ENCODE measurements at places on chromosomes 7 and 10. TPM values are rescaled to one million over a fixed set of nuclear protein-coding genes. Genes with fewer than 3 reads are reported as not detected.
A peak's percentile ranks its signal among the peaks of the same experiment; 100 is the strongest.

DNA sequence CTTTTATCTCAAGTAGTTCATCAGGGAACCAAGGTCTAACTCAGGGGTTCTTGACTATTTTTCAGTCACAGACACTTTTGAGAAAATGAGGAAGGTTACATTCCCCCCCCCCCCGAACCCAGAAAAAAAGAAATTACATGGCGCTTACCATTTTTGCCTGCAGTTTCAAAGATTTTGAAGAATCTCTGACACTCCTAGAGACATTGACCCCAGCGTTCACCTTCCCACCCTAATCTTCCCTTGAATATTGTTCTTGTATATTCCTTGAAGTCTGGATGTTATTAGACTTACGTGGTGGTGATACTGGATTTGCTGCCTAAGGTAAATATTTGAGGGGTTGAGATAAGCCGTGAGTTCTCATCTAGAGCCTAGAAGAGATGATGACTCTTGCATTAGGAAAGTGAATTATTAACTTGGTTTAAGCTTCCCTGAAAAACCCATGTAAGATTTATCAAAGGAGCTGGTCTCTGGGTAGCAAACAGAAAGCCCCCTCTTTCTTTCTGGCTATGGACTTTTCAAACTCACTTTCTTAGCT, 245.7 kb upstream of the FOXK1 start:
- no peak for DNase-seq

- DNase-seq: no peak
Observed at GRCh38 chr7:75867390-75867717, 11.5 kb upstream of the RHBDD2 start.

GRCh38 chr7:2403014-2403717, at the start of gene CHST12:
Gene CHST12, plus strand, starts transcription at chr7:2403611. Its CDS starts 29,029 bp downstream, at chr7:2432640.
- DNase-seq: peak; percentile 97

- no peak for DNase-seq
Observed at GRCh38 chr10:117374506-117375359, 507 bp downstream of the PDZD8 start.

DNA sequence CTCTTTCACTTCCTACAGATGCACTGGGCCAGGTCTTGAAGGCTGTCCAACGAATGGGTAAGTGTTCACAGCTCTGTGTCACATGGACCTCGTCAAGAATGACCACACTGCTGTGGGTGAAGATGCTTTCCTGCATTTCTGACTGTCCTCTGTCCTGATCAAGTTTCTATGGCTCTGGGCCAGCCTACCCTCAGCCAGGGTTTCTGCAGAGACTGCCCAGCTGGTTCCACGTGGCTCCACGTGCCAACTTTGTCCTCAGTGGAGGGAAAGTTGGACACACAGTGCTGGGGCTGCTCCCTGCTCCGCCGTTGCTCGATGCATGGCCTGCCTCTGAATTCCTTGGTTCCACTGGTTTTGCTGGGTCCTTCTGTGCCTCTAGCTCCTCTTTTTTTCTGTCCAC, 152.3 kb downstream of the EGFR start:
- DNase-seq: no peak

GRCh38 chr10:15244635-15245197, 76.2 kb upstream of the NMT2 start:
- DNase-seq: no peak

- DNase-seq: no peak
Observed at GRCh38 chr7:66110856-66111255, 3.8 kb upstream of the CRCP start.

GRCh38 chr7:36526863-36527548, 137.3 kb downstream of the ANLN start:
- DNase-seq: no peak

DNA sequence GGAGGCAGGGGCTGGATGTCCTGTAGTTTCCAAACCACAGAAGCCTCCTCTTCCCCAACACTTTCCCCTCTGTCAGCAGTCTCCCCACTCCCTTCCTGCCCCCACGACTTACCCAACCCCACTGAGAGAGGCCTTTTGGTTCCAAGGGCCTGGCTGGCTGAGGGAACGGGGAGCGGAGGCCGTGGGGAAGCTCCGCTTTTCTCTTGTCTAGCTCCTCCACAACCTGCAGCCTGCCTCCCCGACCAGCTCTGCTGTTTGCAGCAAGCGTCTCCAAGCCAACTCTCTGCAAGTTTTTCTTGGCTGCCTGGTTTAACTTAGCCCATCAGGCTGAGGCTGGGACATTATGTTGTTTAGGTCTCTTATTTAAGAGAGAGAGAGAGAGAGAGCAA, 126.8 kb downstream of the NEURL1 start:
- no peak for DNase-seq

DNA sequence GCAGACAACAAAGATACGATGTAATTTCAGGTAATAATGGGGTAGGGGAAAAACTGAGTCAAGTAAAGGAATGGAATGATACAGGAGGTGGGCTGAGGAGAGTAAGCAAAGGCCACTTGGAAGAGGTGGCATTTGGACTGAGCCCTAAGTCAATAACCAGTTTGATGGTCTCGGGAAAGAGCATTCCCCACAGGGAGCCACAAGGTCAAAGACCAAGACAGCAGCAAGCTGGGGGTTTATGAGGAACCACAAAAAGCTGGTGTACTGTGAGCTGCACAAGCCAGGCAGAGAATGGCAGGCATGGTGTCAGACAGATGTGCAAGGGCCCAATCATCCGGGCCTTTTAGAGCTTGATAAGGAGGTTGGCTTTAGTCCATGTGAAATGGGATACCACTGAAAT, 98.7 kb downstream of the NOC3L start:
- no peak for DNase-seq

The JAKMIP3 gene
- polyA plus RNA-seq: 0.12 TPM

Data from psoas muscle (tissue), 8 donors.